ENCODE measurements at places on chromosomes 3 and 15.

DNA sequence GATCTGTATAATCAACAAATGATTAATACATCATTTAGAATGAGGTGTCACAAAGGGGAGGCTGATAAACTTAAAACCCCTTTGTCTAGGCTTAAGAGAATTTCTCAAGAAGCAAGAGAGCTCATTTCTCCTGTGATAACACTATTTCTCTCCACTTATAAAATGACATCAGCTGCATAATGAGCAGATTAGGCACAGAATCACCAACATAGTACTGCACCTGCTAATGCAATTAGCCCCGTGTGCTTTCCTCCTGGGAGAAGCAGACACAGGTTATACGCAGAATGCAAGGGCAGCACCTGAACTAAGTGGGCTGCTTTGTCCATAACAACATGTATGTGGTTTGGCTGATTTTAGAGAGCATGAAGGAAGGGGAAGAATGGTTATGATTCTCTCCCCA, 515.3 kb upstream of the CFAP20DC start:
- no peak for DNase-seq

GRCh38 chr15:90087454-90088154, 14.7 kb downstream of the IDH2 start:
- DNase-seq: no peak

DNA sequence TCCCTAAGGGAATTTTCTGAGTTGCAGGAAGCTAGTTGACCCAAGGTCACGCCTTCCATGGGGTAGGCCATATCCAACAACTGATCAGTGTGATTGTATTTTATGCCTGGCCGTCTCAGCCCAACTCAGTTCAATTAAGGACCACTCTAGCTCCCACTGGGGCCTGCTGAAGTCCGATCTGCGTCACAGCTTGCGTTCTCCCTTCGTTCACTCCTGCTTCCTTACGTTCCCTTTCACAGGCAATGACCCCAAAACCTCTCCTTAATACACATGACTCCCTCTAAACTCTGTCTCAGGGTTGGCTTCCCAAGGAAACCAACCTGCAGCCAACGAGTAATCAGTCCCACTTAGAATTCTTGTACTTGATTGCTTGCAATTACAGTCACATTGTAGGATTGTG, 428.0 kb downstream of the RBMS3 start:
- DNase-seq: no peak

GRCh38 chr3:116770815-116771450, 61.4 kb downstream of the TUSC7 start:
- no peak for DNase-seq

DNA sequence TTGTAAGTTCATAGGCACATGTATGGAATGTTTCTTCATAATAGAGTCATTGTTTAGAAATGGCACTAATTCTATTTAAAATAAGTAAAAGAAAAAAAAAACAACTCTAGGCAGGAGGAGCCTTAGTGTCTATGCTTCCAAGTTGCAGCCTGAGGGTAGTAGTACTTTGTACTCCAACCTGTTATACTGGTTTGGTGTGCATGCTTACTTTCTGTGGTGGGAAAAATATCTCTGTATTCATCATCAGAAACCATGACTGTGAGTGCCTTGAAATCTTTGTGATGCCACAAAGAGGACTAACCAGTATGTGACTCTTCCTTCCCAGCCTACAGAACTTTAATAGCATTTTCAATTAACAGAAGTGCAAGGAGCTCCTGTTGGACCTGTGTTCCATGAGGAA, 4.4 kb downstream of the NAALADL2 start:
- DNase-seq: no peak

DNA sequence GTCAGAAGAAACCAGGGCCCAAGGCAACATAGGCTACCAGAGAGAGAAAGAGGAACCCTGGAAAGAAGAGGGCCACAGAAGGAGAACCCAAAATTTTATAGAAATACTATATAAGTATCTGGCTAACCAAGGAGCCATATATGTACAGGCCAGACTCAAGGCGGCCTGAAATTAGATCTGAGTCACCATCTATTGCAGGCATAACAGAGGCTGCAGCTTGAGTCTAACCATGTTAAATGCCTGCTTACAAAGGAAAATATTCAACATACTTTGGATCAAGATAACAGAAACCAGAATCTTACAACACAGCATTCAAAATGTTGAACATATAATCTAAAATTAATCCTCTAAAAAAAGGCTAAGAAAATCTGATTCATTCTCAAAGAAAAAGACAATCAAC, 23.1 kb downstream of the IGSF11 start:
- no peak for DNase-seq

GRCh38 chr3:105368566-105369499, 2.1 kb downstream of the ALCAM start:
- DNase-seq: peak; percentile 33
